8988T (cell line): ENCODE measurements at places on chromosomes 16 and 17.

GRCh38 chr17:80716986-80717719 lies 172.5 kb downstream of the RPTOR start:
- DNase-seq, result no peak

DNA sequence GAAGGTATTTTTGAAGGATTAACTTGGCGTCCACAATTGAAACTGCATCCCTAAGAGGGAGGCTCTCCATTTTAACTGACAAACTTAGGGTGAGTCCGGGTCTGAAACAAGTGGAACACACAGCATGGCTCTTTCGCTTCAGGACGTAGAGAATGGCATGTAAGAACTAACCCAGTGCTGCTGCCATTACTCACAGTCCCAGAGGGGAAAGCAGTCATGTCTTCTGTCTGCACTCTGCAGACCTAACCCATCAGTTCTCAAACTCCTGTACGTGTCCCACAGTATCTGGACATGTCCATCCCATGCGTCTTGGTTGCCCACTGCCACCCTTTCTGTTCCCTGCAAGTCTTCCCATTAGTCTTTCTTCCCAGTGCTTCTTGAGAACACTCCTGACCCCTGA lies 563 bp downstream of the ST6GALNAC1 start:
- no peak for DNase-seq

- no peak for DNase-seq
Measured at GRCh38 chr16:68859828-68860227, 16.5 kb downstream of the TANGO6 start.

- no peak for DNase-seq
Measured at GRCh38 chr16:26220894-26221293, 529.1 kb downstream of the HS3ST4 start.

- DNase-seq, result no peak
Measured at GRCh38 chr17:13244513-13244912, 226.7 kb upstream of the ELAC2 start.

GRCh38 chr16:86245351-86245750 lies 265.0 kb upstream of the FOXF1 start:
- DNase-seq, result no peak

DNA sequence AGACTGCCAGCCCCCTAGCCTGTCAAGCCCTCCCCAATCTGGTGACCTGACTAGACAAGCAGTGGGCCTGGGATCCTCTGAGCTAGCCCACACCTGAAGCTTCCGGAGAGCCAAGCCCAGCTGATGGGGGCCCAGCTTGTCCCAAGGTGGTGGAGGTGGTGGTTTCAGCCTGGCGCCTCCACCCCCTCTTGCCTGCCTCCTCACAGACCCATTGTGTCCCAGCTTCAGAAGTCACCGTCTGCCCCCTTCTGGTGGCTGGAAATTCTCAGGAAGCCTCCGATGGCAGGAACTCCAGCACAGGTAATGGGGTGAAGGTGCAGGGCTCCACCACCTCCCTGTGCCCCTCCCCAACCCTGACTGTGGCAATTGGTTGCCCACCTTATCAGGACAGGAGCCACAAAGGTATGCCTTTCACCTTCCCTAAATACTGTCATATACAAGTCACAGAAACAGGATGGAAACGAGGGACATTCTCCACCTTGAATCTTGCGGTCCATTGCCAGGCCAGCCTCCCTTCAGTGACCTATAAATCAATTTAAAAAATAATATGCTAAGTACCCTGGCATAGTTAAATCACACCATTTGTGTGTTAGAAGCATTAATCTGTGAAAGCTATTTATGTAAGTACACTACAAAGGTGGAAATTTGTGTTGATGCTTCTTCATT lies 66.0 kb upstream of the ZNF423 start:
- peak; percentile 95 for DNase-seq

- no peak for DNase-seq
Measured at GRCh38 chr16:81899601-81900000, 111.7 kb downstream of the SDR42E1 start.

DNA sequence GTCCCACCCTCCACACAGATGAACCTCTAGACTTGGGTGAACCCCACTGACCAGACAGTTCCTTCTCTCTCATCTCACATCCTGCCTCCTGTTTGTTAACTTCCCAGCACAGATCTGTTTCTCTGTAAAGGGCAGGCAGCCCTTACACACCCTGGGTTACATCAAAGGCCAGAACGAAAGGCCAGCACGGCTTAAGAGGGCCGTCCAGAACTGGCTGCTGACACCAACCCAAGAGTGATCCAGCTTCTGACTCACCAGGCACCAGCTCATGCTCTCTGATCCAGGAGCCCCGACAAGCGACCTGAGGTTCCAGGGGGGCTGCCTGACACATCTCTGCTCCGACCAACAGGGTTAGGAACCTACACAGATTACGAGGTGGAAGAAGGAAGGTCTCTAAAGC lies 86.9 kb downstream of the MRM3 start:
- DNase-seq, result no peak
